ENCODE measurements at places on chromosomes 2 and 18.

- no peak for DNase-seq
These were observed 120.4 kb upstream of the TLK1 start for GRCh38 chr2:171281110-171281509.

GRCh38 chr2:9765611-9766531 lies 77.4 kb upstream of the TAF1B start:
- no peak for DNase-seq

- no peak for DNase-seq
These were observed 134.1 kb downstream of the ANKRD44 start for GRCh38 chr2:197176522-197176921.

DNA sequence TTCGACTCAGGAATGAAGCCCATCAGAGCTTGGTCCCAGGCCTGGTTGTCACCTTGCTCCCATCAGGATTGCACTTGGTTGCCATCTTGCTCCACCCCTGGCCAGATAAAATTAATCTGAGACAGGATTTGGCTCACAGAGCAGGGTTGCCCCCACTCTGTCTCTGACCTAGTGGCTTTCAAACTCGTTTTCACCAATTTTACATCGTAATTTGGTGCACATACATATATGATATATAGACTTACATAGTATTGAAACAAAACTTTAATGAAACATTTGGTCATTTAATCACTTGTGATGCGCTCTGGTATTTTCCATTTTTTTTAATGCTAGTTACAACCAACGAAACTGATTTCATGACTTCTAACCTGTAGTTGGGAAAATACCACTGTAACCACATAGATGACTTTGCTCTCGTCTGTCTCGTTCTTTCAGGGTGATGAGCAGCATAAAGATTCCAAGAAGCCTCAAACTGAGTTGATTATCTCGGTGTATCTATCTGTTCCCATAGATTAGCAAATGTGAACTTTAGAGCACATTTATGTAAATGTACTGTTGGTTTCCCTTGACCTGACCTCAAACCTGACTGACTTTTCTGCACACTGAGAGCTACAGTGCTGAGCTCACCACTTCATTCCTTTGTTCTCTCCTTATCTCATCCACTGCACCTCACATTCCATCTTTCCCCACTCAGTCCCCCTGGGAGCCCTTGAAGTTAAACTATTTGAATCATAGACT lies 30.5 kb upstream of the PLB1 start:
- DNase-seq = no peak

DNA sequence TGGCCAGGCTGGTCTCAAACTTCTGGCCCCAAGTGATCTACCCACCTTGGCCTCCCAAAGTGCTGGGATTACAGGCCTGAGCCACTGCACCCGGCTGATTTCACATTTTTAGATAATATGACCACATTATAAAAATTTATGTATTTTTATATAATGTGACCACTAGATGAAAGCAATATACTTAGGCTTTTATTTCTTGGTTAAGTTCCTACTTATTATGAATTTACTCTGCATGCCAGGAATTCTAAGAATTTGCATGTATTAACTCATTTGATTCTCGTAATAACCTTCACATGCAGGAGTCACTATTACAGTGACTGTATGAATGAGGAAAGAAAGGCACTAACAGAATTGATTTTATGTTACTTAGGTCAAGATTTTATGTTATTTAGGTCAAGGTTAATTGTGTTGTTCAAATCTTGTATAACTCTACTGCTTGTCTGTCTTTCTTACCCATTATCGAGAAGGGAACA lies 25.6 kb upstream of the CASP8 start:
- DNase-seq = no peak

DNA sequence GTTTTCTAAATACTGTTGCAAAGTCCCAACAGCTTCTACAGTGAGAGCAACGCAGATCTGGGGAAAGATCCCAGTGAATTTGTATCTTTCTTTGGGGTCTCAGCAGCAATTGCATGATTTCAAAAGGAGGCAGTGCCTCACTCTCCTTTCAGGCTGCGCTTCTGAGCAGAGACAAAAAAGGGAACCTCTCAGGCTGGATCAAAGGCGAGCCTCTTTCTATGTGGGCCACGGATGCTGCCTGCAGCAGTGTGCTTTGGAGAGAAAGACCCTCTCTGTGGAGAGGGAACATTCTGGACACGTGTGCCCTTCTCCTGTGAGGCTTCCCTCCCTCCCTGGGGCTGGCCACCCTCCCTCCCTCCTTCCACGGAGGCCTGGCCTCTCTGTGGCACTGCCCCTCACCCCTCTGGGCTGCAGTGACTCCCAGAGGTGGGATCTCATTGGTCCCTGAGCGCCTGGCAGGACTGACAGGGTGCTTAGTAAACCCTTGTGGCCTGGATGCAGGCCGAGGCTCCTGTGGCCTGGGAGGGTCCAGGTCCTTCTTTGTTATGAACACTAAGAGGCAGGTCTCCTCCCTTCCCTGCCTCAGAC lies 21.6 kb upstream of the PDIA6 start:
- DNase-seq = no peak

GRCh38 chr2:128564131-128564530 lies 245.5 kb upstream of the HS6ST1 start:
- no peak for DNase-seq

- DNase-seq = no peak
These were observed 253.6 kb downstream of the EPHA4 start for GRCh38 chr2:221318376-221319130.

- no peak for DNase-seq
These were observed 33.3 kb downstream of the DOK1 start for GRCh38 chr2:74587664-74588277.

DNA sequence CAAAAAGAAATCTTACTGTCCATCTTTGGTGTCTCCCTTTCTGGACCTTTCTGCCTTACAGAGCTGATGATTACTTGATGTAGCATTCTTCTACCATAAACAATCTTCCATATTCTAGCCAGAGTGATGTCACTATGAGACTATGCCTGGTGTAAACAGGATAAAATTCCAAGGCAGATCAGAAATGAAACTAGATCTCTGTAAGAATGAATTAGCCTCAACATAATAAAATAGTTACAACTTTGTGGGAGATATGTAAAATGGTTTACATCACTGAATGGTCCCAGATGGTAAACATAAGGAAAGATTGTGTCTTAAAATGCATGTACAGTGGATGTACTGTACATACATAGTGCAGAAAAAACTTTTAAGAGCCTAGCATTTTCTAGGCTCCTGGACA lies 112.3 kb upstream of the ZNF521 start:
- DNase-seq = no peak

- peak; percentile 17 for DNase-seq
These were observed 627 bp downstream of the CDCA7 start for GRCh38 chr2:173355132-173355865.

DNA sequence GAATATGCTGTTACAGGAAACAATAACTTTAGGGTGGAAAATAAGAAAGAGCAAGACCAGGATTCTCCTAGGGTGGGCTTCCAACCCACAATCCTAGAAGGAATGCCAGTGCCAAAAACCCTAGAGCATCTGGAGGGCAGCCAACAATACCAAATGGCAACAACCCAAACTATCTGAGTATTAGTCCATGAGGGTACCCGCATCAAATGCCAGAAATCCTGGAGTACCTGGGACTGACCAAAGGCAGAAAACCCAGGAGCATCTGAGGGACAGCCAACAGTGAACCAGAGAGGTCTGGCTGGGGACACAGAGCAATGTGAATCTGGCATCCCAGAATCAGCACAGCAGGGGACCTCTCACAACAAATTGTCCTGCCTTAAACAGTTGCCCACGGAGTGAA lies 126.3 kb downstream of the SCG2 start:
- no peak for DNase-seq

GRCh38 chr2:99607454-99607853 lies 117.6 kb upstream of the REV1 start:
- DNase-seq = no peak

DNA sequence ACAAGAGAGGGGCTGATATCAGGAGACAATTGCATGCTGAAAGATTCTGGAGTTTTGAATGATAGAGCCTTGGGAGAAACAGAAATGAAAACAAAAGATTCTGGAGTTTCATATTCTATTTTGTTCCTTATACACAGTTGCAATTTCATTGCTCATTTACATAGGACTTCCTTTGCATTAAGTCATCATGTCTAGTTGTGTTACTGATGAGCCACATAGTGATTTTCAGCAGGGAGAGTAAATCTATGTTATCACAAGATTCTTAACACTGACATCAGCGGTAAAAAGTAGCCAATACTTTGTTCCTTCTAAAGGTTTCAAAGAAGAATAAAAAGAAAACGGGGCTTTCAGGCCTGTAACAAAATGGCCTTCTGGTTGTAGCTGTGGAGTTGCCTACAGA lies 7.1 kb downstream of the ADAM17 start:
- DNase-seq = no peak
